ENCODE measurements at places on chromosomes 1 and 21.

DNA sequence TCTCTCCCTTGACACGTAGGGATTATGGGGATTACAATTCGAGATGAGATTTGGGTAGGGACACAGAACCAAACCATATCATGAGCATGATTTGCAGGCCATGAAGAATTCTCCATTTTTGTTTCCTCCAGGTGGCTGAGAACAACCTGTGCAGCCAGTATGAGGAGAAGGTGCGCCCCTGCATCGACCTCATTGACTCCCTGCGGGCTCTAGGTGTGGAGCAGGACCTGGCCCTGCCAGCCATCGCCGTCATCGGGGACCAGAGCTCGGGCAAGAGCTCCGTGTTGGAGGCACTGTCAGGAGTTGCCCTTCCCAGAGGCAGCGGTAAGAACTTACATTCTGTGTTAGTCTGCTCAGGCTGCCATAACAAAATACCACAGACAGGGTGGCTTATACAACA lies 9.7 kb downstream of the MX1 start:
- peak; percentile 29 for DNase-seq

- DNase-seq: no peak
Measured at GRCh38 chr1:172969611-172970010, 81.1 kb downstream of the TNFSF18 start.

DNA sequence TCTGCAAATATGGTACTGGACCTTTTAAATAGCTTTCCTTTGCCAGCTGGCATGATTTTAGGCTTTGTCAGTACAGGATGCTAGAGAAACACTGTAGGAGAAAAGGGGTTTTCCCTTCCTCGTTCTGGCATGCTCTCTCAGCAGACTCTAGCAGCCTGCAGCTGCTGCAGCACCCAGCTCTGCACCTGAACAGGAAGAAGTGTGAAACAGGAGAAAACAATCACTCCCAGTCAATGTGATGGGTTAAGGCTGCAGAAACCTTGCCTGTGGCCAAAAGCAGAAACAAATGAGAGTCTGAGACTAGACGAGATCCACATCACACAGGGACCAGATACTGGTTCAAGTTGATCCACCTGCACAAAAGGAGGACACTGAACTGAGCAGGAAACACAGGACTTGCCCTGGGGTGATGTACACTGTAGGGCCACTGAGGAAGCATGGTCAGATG lies 21.2 kb downstream of the OVGP1 start:
- DNase-seq: peak; percentile 52

- DNase-seq: no peak
Measured at GRCh38 chr1:3831689-3832088, 25.3 kb downstream of the CEP104 start.

DNA sequence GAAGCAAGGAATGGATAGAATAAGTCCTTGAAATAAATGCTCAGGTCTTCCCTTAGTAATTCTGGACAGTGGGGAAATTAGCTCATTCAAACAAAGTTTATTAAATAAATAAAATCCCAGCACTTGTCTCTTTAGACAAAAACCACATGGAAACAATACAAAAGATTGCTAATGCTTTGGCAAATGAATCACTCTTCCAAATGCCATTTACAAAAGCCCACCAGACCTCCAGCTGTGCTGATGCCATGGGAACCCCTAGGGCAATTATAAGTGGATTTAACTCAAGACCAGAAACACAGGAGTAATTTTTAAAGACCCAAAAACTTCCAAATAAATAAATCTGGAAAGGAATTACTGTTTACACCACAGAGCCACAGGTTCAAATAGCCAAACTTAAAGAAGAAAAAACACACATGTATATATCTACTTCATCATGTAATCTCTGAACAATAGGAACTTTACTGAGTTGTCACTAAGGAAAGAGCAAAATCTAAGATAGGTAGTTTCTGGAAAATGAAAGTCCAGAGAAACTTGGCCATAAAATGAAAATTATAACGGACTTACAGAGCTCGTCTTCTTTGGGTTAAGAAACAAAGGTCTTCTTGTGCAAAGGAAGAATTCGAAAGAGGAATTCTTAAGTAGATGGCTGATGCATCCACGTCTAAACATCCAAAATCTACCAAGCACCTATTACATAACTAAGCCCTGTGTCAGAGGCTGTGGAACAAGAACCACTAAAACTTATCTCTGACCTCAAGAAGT lies 399.4 kb downstream of the SMYD3 start:
- no peak for DNase-seq
